NB4 (cell line): ENCODE measurements at places on chromosomes 12 and 14.

DNA sequence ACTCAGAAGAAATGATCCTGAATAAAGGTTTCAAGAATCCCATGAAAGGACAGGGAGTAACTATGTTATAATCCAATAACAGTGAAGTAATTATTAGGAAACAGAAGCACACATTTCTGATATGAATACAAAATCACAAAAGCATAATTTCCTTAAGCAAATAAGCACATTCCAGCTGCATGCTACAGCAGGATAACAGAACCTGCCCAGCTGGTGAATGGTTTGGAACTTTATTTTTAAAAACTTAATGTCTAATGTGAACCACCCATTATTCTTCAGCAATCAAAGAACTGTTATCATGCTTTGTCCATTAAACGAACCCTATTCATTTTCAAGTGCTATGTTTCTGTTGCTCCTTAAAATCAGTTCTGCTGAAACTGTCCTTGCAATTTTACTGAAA, 13.4 kb downstream of the SPTLC2 start:
- DNase-seq, result no peak

DNA sequence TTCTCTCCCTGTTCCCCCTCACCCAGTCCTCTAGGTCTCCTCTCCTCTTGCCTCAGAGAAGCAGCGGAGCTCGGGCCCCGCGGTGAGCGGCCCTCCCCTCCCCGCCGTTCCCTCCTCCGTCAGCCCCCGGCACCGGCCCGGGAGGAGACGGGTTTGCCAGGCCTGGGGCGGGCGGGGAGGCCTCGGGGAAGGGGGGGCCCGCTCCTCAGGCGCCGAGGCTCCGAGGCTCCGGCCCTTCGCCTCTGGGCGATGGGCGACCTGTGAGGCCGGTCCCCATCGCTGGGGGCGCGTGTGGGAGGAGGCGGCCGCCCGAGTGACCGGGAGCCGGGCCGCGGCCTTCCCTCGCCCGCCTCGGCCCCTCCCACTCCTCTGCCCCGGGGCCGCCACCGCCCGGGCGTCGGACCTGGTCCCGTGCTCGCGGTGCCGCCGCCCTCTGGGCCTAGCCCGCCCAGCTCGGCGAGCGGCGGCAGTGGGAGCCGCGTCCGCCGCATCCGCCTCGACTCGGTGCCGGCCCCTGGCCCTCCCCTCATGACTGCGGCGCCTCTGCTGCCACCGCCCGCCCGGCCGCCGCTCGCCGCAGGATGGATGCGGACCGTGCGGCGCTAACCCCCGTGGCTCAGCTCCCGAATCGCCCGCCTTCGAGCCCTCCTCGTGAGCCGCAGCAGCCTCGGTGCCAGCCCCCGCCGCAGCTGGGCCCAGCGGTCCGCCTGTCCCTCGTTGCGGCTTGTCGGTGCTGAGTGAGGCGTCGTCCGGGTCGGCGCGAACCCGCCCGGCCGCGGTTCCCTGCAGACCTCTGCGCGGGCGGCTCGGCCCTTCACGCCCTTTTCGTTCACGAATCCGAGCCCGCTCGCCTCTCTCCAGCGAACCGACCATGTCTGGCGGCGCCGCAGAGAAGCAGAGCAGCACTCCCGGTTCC, 574 bp downstream of the WNK1 start:
- DNase-seq, result peak; percentile 71

GRCh38 chr12:78938341-78939084, 73.9 kb downstream of the SYT1 start:
- no peak for DNase-seq

GRCh38 chr12:69129564-69129963, 109.8 kb upstream of the CPSF6 start:
- DNase-seq, result no peak

DNA sequence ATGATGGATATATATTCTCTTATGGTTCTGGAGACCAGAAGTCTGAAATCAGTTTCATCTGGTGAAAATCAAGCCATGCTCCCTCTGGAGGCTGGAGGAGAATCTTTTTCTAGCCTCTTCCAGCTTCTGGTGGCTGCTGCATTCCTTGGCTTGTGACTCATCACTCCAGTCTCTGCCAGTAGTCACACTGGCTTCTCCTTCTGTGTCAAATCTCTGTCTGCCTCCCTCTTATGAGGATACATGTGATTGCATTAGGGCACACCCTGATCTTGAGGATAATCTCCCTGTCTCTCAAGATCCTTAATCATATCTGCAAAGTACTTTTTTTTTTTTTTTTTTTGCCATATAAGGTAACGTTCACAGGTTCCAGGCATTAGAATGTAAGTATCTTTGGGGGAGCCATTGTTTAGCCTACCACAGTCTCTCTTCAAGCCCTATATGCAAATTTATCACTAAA, 17.7 kb downstream of the DNAL1 start:
- peak; percentile 56 for DNase-seq

DNA sequence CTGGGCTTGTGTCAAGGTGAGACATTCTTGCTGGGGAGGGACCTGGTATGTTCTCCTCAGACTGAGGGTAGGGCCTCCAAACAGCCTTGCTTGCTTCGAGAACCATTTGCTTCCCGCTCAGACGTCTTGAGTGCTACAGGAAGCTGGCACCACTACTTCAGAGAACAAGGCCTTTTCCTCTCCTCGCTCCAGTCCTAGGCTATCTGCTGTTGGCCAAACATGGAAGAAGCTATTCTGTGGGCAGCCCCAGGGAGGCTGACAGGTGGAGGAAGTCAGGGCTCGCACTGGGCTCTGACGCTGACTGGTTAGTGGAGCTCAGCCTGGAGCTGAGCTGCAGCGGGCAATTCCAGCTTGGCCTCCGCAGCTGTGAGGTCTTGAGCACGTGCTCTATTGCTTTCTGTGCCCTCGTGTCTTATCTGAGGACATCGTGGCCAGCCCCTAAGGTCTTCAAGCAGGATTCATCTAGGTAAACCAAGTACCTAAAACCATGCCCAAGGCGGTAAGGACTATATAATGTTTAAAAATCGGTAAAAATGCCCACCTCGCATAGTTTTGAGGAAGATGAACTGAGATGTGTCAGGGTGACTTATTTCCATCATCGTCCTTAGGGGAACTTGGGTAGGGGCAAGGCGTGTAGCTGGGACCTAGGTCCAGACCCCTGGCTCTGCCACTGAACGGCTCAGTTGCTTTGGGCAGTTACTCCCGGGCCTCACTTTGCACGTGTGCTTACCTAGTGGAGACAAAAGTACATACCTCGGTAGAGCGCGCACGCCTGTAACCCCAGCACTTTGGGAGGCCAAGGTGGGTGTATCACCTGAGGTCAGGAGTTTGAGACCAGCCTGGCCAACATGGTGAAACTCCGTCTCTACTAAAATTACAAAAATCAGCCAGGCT, 4.3 kb downstream of the GAPDH start:
- peak; percentile 73 for DNase-seq

- no peak for DNase-seq
Measured at GRCh38 chr14:97948841-97949240, 1151.7 kb downstream of the VRK1 start.

DNA sequence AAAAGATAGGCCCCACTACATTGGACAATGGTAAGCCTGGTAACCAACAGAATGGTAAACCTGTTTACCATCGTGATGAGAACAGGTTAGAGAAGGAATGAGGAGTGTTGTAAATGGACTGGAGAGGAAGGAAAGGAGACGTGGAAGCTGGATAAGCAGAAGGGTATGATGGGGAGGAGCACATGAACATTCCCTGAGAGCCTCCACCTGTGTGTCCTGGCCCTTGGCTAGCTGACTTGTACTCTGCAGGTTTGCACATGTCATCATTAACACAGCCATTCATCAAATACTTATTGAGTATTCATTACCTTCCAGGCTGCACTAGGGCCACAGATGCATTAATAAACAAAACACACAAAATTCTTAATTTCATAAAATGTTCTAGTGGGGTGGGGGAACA, 4.3 kb upstream of the IL26 start:
- no peak for DNase-seq

GRCh38 chr14:22519877-22520685, 68.9 kb downstream of the DAD1 start:
- no peak for DNase-seq

DNA sequence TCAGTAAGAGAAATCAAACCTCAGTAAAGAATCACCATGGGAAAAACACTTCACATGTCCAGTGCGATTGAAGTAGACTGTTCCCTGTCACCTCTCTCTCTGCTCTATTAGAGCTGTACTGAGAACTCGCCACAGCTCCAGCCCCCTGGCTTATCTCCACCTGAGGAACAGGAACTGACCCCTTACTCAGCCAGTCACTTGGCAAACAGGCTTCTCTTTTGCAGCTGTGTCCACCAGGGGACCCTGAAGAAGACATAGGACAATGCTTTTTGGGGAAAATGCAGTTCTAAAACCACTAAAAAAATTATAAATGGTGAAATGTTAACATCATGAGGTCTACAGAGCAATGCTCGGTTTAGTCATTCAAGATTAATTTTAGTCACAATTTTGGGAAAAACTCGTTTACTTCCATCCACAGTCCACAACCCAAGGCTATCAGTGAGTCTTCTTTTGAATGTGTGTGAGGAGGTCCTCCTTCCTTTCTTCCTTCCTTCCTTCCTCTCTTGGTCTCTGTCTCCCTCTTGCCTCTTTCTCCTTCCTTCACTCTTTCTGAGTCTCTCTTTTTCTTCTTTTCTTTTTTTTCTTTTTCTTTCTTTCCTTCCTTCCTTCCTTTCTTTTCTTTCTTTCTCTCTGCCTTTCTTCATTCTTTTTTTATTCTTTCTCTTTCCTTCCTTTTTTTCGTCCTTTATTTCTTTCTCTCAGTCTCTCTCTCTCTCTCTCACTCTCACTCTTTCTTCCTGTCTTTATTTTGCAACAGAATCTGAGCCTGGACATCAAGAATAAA, 1189.5 kb upstream of the TMEM132C start:
- no peak for DNase-seq

DNA sequence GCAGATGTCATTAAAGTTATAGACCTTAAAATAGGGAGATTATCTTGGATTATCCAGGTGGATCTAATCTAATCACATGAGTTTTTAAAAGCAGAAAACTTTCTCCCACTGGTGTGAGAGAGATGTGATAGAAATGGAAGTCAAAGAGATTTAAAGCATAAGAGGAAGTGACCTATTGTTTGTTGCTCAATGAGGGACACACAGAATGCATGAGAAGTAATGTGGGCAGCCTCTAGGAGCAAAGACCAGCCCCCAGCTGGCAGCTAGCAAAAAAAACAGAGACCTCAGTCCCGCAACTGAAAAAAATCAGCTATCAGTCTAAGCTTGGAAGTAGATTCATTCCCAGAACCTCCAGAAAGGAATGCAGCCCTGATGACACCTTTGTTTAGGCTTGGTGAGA, 24.6 kb upstream of the ANP32D start:
- DNase-seq, result peak; percentile 41

GRCh38 chr14:24609655-24610344, at the start of gene GZMH:
Gene GZMH (minus strand): TSS chr14:24609685. CDS start chr14:24609613, 72 bp downstream.
- DNase-seq, result no peak

- DNase-seq, result no peak
Measured at GRCh38 chr14:79540394-79540793, 670.9 kb downstream of the DIO2 start.

DNA sequence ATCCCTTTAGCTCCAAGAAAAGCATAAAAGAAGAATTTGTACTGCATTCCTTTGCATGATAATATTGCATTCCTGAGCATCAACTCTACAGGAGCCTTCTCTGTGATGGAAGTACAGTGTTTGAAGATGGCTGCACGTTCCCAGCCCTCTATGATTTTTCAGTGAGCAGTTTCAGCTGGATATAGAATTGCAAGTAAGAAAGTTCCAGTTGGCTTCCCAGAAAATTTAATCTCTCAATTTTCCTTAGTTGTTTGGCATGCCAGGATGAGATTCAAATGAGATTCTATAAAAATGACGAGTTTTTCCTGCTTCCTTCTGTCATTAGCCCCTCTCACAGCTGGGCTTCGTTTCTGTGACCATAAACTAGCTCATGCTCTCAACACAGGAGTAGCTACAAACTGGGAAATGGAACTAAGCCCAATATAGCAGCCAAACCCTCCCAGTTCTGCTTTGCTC, 109.9 kb downstream of the TTC8 start:
- no peak for DNase-seq

DNA sequence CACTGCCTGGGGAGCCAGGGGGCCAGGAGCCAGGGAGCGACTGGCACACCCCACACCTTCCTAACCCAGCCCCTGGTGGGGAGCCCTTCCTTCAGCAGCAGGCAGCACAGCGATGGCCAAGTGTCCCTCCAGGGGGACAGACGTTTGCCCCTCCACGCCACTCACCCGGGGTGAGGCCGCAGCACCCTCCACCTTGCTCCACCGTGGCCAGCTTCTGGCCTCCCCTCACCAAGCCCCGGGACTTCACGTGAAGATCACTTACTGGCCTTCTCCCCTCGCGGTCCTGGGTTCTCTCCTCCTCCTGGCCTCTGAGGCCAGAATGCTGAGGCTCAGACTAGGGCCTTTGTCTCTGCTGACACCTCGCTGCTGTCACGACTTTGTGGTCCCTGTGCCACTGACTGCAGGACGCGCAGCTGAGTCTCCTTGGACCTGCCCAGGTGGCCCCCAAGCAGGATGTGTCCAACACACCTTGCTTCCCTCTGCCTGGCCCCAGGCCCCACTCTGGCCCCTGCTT, 3.5 kb upstream of the ASPG start:
- DNase-seq, result no peak

DNA sequence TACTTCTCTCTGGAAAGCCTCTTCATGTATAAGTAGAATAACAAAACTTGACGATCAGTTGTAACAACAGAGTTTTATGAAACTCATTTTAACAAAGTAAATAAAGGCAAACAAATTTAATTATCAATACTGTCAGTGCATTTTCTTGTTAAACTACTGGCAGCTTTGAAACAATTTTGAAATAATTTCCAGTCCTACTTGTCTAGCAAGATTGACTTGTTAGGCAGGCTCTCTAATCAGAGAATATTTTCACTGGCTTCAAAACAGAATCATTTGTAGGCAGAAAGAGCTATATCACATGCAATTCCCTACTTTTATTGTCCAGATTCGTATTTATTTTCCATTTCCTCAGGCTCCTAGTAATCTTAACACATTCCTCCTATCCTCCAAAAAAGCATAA, 45.9 kb upstream of the SLC6A13 start:
- DNase-seq, result no peak

- peak; percentile 94 for DNase-seq
Measured at GRCh38 chr14:64673748-64674147, 30.5 kb upstream of the PLEKHG3 start.

DNA sequence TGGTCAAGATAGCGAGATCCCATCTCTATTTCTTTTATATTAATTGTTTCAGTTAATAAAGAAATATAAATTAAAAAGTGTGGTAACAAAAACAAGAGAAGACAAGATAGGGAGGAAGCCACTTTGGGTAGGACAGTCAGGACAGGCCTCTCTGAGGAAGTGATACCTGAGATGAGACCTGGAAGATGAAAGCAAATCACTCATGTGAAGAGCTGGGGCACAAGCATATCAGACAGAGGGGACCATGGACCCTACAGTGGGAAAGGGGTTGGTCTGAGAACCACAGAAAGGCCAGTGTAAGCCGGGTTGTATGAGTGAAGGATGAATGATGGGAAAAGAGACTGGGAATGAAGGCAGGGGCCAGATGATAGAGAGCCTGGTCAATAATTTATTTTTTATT, 1.8 kb upstream of the MED6 start:
- DNase-seq, result no peak

- DNase-seq, result no peak
Measured at GRCh38 chr12:111354511-111354910, 14.4 kb downstream of the PHETA1 start.
